ENCODE measurements at places on chromosomes 2 and 18.

GRCh38 chr2:21356086-21356856 lies 232.5 kb downstream of the TDRD15 start:
- no peak for DNase-seq

DNA sequence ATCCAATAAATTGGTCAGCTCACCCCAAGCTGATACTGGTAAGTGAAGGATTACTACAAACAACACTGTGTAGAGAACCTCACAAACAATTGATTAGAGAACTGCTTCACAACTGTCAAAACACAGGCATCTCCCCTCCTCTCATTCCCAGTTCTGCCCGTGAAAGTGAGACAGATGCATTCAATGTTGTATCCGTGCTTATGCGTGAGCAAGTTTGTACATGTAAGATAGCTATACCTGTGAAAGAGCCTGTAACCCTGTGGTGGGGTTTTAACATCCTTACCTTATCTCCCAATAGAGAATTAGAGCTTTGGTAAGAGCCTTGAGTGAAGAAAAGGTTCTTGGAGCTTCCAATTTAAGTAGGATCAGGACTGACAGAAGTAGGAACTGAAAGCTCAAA lies 9.1 kb downstream of the MARCHF4 start:
- DNase-seq = no peak

- DNase-seq = no peak
Observed at GRCh38 chr2:186484062-186484735, 1.9 kb upstream of the ZC3H15 start.

GRCh38 chr2:53424902-53425301 lies 342.7 kb upstream of the CHAC2 start:
- no peak for DNase-seq

- DNase-seq = no peak
Observed at GRCh38 chr2:186460465-186460864, 25.6 kb upstream of the ZC3H15 start.

DNA sequence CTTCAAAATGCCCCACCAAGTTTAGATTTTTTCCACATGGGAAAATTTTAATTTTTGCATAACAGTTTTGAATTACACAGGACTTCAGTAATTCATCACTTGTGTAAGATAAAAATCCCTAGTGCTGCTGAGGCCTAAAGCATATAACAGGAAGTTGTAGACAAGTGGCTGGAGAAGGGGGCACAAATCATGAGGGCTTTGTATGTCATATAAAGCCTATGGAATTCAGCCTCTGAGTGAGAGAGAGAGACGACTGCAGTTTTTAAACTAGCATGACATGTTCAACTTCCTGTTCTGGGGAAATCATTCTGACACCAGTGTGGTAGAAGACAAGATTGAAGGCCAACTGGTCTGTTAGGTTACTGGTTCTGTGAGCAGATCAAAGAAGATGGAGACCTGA lies 187.3 kb upstream of the CHST9 start:
- DNase-seq = no peak

GRCh38 chr2:151071382-151071781 lies 190.3 kb downstream of the RBM43 start:
- DNase-seq = no peak

DNA sequence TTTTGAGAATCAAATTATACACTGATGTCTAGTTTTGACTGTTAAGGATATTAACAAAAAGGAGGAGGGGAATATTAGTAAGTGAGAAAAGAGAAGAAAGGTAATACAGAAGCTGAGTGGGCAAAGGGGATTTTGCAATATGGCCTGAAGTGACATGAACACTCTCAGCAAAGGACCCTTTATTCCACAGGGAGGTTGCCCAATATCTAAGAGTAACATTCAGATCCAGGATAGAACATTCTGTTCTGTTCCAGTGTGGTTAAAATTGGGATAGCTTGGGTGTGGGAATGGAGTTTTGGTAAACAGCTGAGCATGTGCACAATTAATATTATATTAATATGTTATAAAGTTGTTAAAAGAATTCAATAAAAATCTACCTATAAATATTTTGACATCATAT lies 120.1 kb downstream of the ZNF385B start:
- DNase-seq = no peak

DNA sequence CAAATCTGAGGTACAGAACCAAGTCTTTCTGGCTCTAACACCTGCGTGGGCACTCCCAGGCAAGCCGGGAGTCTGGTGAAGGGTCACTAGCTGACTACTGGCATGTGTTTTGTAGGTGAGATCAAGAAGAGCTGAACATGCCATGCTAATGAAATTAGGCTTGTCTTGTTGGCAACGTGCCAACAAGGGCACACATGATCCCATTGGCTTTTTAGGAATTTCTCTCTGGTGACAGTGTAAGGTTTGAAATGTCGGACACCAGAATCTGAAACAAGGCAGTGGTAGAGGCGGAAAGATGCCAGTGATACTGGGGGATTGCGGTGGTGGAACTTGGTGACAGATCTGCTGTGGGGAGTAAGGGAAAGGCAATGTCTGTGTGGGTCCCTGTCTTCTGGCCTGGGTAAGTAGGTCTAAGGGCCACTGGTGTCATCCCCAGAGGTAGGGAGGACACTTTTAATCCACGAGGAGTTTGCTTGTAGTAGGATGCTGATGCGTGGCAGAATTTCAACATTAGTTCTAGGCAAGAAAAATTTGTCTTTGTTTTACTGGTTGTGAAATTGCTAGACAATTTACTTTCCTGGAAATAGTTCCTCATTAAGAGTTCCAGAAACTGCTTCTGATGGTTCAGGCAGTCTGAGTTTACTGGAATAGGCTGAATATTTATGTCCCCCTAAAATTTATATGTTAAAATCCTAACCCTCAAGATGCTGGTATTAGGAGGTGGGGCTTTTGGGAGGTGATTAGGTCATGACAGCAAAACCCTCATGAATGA lies 52.6 kb upstream of the ACMSD start:
- DNase-seq = no peak

GRCh38 chr2:43524177-43524965 lies 71.5 kb downstream of the THADA start:
- DNase-seq = no peak

- no peak for DNase-seq
Observed at GRCh38 chr2:144414324-144414845, 105.5 kb downstream of the ZEB2 start.

GRCh38 chr18:41870191-41870590 lies 84.8 kb upstream of the PIK3C3 start:
- DNase-seq = no peak

DNA sequence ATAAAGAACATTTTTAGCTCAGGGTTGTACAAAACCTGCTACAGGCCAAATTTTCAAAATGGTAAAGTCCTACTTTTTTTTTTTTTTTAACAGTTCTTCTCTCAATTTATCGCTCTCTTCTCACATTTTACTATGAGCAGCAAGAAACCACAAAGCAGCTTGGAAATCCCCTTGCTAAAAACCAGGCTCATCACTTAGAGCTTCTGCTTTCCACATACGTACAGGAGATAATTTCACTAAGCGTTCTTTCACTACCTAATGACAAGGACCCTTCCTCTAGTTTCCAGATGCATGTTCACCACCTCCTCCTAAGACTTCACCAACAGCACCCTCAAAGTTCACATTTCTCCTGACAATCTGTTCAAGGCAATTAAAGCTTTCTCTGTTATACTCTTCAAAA lies 294.9 kb upstream of the CYRIA start:
- no peak for DNase-seq

DNA sequence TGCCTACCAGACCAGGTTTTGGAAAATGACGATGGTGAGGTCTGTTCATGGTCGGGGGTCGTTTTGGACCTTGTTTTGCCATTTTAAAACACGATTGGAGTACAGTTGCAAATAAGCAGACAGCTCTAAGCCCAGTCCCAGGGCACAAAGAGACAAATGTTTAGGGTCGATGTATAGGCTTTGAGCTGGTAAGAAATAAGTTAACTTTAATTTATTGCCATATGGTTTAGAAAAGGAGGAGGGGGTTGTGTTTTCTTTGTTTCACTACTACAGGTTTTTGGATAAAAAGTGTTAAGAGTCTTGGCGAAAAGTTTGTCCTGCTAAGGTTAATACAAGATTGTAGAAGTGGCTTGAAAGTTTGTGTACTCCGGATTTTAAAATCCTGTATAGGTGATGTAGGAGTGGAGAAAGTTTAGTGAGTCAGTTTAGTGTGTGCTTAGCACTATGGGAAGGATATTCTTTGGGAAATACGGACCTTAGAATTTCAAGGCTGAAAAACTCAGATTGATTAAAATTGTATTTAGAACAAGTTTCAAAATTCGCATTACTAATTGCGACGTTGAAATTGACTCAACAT lies 1.3 kb downstream of the KCMF1 start:
- DNase-seq = no peak

DNA sequence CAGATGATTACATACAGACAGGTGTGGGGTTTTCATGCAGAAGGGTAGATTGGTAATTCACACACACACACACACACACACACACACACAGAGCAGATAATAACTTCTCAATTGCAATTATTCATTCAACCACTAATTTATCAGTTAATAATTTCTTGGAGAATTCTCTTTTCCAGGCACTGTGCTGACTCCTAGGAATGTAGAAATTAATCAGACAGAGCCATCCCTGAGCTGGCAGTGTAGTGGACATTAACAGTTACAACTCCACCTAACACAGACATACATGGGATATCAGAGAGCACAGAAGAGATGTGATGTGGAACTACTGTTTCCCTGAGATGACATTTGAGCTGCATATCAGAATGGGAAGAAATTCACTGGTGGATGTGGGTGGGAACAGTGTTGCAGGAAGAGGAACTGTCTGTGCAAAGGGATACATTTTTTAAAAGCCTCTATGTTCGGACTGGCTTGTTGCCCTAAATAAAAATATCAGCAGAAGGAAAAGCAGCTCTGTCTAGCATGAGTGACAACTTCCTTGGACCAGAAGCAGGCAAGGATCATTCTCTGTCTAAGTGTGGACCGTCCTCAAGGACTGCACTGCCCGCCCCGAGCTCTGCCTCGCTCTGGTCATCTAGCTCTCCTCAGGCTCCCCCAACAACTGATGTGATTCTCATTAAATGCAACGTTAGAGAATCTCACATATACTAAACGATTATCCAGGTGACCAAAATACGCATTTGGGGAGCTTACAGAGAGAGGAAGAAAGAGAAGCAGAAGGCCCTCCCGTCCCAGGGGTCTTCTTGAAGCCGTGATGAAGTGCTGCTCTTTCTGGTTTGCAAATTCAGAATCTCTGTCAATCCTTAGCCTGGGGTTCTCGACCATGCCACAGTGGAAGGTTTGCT lies 173.4 kb upstream of the TRIB2 start:
- no peak for DNase-seq

GRCh38 chr2:127826047-127826446 lies 15.1 kb upstream of the WDR33 start:
- DNase-seq = no peak

DNA sequence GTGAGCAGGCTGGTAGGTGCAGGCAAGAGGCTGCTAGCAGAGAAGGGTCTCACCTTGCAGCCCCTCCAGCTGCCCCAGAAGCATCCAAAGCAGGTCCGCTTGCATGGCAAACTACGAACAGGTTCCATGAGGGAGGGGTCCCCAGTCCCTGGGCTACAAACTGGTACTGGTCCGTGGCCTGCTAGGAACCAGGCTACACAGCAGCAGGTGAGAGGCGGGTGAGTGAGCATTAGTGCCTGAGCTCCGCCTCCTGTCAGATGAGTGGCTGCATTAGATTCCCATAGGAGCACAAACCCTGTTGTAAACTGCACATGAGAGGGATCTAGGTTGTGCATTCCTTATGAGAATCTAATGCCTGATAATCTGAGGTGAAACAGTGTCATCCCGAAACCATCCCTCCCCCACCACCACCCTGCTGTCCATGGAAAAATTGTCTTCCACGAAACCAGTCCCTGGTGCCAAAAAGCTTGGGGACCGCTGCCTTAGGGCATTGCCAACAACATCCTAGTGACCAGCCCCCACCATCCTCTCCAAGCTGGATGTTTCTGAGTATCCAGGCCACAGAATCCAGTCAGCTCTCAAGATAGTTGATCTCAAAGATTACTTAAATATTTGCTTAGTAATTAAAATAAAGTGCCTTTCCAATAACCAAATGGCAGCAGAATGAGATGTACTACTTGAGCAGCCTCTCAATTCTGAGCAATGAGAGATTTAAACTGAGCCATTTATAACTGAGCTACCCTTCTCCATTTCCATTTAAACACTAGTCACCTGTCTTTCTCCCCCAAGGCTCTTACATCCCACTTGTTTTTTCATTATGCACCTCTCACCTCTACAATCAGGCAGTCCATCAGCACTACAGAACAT lies 32.4 kb downstream of the LRP2 start:
- DNase-seq = no peak

DNA sequence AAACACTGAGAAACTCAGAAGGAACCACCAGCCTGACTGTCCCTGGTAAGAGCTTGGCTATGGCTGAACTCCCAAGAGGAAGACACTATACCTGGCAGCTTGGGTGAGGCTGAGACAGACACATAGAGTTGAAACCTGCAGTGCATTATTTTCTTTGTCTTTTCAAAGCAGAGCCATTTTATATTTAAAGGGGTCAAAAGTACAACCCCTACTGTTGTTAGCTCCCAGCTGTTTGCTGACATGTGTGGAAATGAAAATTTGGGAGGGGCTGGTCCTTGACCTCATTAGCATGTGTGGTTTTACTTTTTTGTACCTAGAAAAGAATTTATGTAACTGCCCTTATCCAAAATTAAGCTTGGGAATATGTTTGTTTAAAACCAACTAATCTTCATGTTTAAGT lies 309.0 kb downstream of the RPRM start:
- no peak for DNase-seq

GRCh38 chr2:3463186-3463835 lies 56.0 kb downstream of the ADI1 start:
- DNase-seq = no peak

GRCh38 chr2:65634304-65634703 lies 201.9 kb upstream of the SPRED2 start:
- no peak for DNase-seq

- no peak for DNase-seq
Observed at GRCh38 chr18:55083461-55083860, 124.2 kb upstream of the CCDC68 start.

GRCh38 chr18:48855422-48856377 lies 95.1 kb downstream of the SMAD7 start:
- DNase-seq = no peak

GRCh38 chr2:189466046-189466445 lies 24.8 kb downstream of the WDR75 start:
- no peak for DNase-seq

DNA sequence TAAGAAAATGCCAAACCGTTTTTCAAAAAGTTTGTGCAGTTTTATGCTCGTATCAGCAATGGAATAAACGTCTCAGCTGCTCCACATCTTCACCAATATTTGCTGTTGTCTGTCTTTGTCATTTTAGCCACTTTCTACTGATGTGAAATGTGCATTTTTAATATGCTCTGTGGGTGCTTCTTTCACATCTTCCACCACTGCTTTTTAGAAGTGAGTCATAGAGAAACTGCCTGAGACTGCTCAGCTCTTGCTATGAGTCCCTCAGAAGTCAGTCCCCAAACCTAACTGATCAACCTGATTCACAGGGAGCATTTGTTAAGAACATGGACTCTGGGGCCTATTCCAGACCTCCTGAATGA lies 41.0 kb upstream of the EPC2 start:
- no peak for DNase-seq

GRCh38 chr2:240277073-240277806 lies 136.8 kb upstream of the OTOS start:
- DNase-seq = no peak

GRCh38 chr2:197626965-197627625 lies 48.3 kb downstream of the RFTN2 start:
- DNase-seq = no peak
